ENCODE measurements at places on chromosomes 1 and 21. TPM values are rescaled to one million over a fixed set of nuclear protein-coding genes. Genes with fewer than 3 reads are reported as not detected.

Gene GREM2
- total RNA-seq, result 0.43 TPM

Gene CCDC27
- total RNA-seq, result not detected

Gene NOL9
- 42.1 TPM for total RNA-seq

DNA sequence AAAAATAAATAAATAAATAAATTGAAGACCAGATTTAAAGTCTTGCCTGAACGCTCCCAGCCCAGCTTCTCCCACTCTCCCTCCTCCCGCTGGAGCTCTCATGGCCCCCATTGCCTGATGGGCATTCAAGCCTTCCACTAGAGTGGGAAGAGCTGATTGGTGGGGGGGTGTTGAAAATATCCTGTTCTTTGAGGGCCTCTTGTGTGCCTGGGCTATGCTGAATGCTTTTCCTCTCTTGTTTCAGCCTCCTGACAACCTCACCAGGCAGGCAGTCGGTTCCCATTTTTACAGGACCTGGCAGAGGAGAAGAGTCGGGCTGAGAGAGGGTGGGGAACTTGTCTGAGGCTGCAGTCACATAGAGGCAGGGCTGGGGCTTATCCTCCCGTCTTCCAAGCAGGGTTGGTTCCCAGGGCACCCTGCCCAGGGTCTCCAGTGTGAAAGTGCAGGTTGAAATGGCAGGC is 59.2 kb upstream of the SSBP3 start:
- DNase-seq, result no peak

DNA sequence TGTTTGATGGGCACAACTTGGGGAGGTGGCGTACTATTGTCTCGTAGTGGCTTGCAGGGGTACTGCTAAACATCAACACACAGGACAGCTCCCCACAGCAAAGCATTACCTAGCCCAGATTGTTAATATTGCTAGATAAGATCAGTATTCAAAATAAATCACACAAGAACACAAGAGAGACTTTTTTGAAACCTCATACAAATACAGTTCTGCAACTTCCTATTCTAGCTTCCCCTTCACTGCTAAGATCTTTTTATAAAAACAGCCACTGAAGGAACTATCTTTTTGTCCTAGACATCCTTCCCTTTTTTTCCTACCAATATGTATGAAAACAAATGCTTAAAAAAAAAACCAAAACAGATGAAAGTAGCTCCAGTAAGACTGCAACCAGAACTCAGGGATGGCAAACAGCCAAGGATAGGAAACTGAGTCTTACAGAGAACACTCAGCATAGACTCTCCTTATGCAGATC is 137.8 kb upstream of the KRTAP19-8 start:
- DNase-seq, result no peak

- DNase-seq, result no peak
Observed at GRCh38 chr1:37393173-37394120, 80.9 kb upstream of the ZC3H12A start.

- DNase-seq, result no peak
Observed at GRCh38 chr1:56403321-56403720, 176.0 kb downstream of the PLPP3 start.
